ENCODE measurements at places on chromosomes 13 and 19. TPM values are rescaled to one million over a fixed set of nuclear protein-coding genes. Genes with fewer than 3 reads are reported as not detected.
A peak's percentile ranks its signal among the peaks of the same experiment; 100 is the strongest.

- peak; percentile 80 for DNase-seq
Measured at GRCh38 chr19:55086730-55087541, 11.3 kb downstream of the EPS8L1 start.

GRCh38 chr19:11159598-11160439 lies 4.2 kb upstream of the SPC24 start:
- DNase-seq, result no peak

- DNase-seq, result no peak
Measured at GRCh38 chr19:3423183-3423829, 56.9 kb downstream of the NFIC start.

Gene GNA15
- total RNA-seq, result 2.3 TPM

- no peak for DNase-seq
Measured at GRCh38 chr13:107324416-107325204, 756.7 kb upstream of the ARGLU1 start.

- no peak for DNase-seq
Measured at GRCh38 chr13:106874323-106874722, 306.4 kb upstream of the ARGLU1 start.
